ENCODE measurements at places on chromosomes 3 and 15. TPM values are rescaled to one million over a fixed set of nuclear protein-coding genes. Genes with fewer than 3 reads are reported as not detected.

The FAM107A gene
- 6.3 TPM for polyA plus RNA-seq

The GNAT1 gene
- polyA plus RNA-seq, result 0.07 TPM

The TCTA gene
- 11.3 TPM for polyA plus RNA-seq

The CD200R1 gene
- 2.2 TPM for polyA plus RNA-seq

The ARHGEF26 gene
- polyA plus RNA-seq, result 7.1 TPM

The CD86 gene
- polyA plus RNA-seq, result 0.39 TPM

The RBSN gene
- polyA plus RNA-seq, result 4.7 TPM

The PLSCR2 gene
- polyA plus RNA-seq, result not detected

The CPN2 gene
- polyA plus RNA-seq, result not detected

The ZBTB11 gene
- polyA plus RNA-seq, result 6.7 TPM

The GCNT3 gene
- 16.3 TPM for polyA plus RNA-seq

The MESP2 gene
- 0.75 TPM for polyA plus RNA-seq

The IL16 gene
- polyA plus RNA-seq, result 2.6 TPM

The SOX14 gene
- polyA plus RNA-seq, result 0.10 TPM

The PTH1R gene
- polyA plus RNA-seq, result 3.3 TPM

The ZNF502 gene
- polyA plus RNA-seq, result 1.9 TPM

The ADPRH gene
- polyA plus RNA-seq, result 1.3 TPM

The P2RY1 gene
- polyA plus RNA-seq, result 8.9 TPM

The THSD4 gene
- 49.7 TPM for polyA plus RNA-seq

The POC1A gene
- polyA plus RNA-seq, result 5.2 TPM

The SKOR1 gene
- polyA plus RNA-seq, result 0.16 TPM

The EAF1 gene
- 6.3 TPM for polyA plus RNA-seq

The ACTC1 gene
- polyA plus RNA-seq, result 0.53 TPM

Data from esophagus (tissue), 2 donors.